ENCODE measurements at places on chromosomes 2 and 18. TPM values are rescaled to one million over a fixed set of nuclear protein-coding genes. Genes with fewer than 3 reads are reported as not detected.

STEAP3 gene
- 32.3 TPM for total RNA-seq

CABYR gene
- not detected for total RNA-seq

CGREF1 gene
- 4.0 TPM for total RNA-seq

PAX8 gene
- total RNA-seq, result 4.4 TPM

CPO gene
- total RNA-seq, result 0.32 TPM

GRCh38 chr2:19971691-19972090 is 18.2 kb downstream of the WDR35 start:
- no peaks in the 10 kb centered on the region for H3K4me1 ChIP-seq
- no peak overlapping the region for H3K27ac ChIP-seq
- no peak overlapping the region for H3K4me3 ChIP-seq
- no peaks in the 10 kb centered on the region for H3K27me3 ChIP-seq
- H3K36me3 ChIP-seq, result peaks cover 5% of the 10 kb centered on the region
- DNase-seq, result no peak

- H3K4me1 ChIP-seq, result no peaks in the 10 kb centered on the region
- no peak for DNase-seq
- no peak overlapping the region for H3K27ac ChIP-seq
- H3K4me3 ChIP-seq, result no peak overlapping the region
Measured at GRCh38 chr18:13026583-13027270, 35.6 kb downstream of the CEP192 start.

- no peak overlapping the region for H3K4me3 ChIP-seq
- no peaks in the 10 kb centered on the region for H3K36me3 ChIP-seq
- peaks cover 33% of the 10 kb centered on the region for H3K27me3 ChIP-seq
- no peaks in the 10 kb centered on the region for H3K4me1 ChIP-seq
- DNase-seq, result no peak
Measured at GRCh38 chr2:21034972-21035279, 8.9 kb downstream of the APOB start.

DNA sequence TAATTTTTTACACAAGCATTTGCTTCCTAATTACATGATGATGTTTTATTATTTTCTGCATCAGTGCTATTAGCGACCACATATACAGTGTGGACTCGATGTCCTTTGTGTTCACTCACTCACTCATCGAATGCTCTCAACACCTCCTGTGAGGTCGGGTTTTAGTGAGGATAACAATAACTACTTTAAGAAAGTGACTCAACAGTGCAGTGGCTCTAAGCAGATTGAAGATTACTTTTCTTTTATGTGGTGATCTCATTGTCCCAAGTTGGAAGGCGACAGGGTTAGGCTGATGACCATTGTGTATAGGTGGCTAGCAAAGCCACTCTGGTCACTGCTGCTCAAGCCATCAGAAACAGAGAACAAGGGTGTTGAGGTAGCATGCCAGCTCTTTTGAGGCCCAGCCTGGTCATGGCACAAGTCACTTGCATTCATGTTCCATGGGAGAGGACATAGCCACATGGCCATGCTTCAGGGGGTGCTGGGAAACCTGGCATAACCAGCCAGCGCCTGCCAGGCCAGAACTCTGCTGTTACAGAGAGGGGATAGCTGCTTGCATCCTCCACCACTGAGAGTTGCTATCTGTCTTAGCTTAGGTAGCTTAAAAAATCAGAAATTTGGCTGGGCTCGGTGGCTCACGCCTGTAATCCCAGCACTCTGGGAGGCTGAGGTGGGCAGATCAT is 60.4 kb downstream of the PDCL3 start:
- H3K4me1 ChIP-seq, result no peaks in the 10 kb centered on the region
- H3K27ac ChIP-seq, result no peak overlapping the region
- H3K36me3 ChIP-seq, result no peaks in the 10 kb centered on the region
- no peak overlapping the region for H3K4me3 ChIP-seq
- no peaks in the 10 kb centered on the region for H3K27me3 ChIP-seq
- DNase-seq, result no peak

DNA sequence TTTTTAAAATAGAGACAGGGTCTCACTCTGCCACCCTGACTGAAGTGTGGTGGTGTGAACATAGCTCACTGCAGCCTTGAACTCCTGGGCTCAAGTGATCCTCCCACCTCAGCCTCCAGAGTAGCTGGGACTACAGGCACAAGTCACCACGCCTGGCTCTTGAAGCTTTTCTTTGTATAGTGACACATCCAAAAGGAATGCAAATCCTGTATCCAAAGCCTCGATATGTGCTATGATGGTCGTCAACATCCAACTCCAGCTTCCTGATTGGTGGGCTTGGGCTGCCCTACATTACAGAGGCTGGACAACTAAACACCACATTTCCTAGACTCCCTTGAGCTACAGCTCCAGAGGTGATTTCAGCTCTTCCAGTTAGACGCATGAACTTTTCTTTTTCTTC is 101.7 kb upstream of the PGAP1 start:
- no peak overlapping the region for H3K4me3 ChIP-seq
- peaks cover 8% of the 10 kb centered on the region for H3K4me1 ChIP-seq
- no peak overlapping the region for H3K27ac ChIP-seq
- no peaks in the 10 kb centered on the region for H3K36me3 ChIP-seq
- H3K27me3 ChIP-seq, result no peaks in the 10 kb centered on the region

DNA sequence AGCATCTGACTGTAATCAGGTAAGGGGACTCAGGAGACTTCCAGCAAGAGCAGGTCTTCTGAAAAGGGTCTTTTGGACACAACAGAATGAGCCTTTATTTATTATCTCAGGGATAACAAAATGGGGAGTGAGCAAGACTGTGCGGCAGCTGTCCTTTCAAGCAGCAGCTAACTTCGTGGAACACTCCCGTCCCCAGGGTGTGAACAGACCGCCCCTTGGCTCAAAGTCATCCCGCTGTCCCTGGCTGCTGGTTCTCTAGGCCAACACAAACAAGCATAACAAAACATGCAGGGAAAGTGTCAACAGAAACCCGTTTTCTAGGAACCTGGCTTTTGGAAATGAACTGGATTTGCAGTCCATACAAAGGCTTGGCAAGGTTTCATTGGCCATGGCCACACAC is 787.9 kb upstream of the FANCL start:
- DNase-seq, result no peak
- peaks cover 9% of the 10 kb centered on the region for H3K27me3 ChIP-seq
- no peaks in the 10 kb centered on the region for H3K36me3 ChIP-seq
- H3K4me3 ChIP-seq, result no peak overlapping the region
- H3K4me1 ChIP-seq, result no peaks in the 10 kb centered on the region

GRCh38 chr2:173076581-173077345 is 1.1 kb downstream of the MAP3K20 start:
- H3K27me3 ChIP-seq, result no peaks in the 10 kb centered on the region
- peak overlapping the region; percentile 79 for H3K27ac ChIP-seq
- H3K4me1 ChIP-seq, result peaks cover 29% of the 10 kb centered on the region
- peak overlapping the region; percentile 77 for H3K4me3 ChIP-seq

DNA sequence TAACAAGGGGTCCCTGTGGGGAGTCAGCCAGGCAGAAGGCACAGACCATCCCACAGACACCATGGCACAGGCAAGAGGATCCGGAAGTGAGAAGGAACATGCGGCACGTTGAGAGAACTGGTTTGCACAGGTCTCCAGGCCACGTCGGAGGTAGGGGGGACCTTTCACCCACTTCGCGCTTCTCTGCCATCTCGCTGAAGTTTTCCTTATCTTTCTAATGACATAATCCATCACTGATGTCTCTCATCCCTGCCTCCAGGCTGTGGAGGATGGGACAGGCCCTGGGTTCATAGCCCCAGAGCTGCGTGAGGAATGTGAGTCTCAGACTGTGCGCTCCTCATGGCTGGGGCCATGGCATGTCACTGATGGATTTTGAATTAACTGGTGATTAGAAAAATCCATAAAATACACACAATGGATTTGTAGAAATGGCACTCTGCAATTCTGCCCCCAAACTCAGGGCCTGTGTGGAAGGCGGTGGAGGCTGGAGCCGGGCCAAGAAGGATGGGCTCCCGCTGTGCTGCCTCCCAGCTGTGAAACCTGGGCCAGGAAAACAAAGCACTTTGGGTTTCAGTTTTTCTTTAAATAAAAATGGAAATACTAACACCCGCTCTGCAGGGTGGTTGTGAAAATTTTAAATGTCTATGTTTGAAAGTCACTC is 113.3 kb upstream of the ALKAL2 start:
- H3K27me3 ChIP-seq, result 0 out of 2 replicates have a peak, but pooled peaks cover 6% of the 10 kb centered on the region
- H3K36me3 ChIP-seq, result no peaks in the 10 kb centered on the region
- H3K4me1 ChIP-seq, result no peaks in the 10 kb centered on the region
- H3K27ac ChIP-seq, result no peak overlapping the region
- DNase-seq, result no peak

- no peak for DNase-seq
- no peak overlapping the region for H3K4me3 ChIP-seq
- no peak overlapping the region for H3K27ac ChIP-seq
- no peaks in the 10 kb centered on the region for H3K36me3 ChIP-seq
- H3K4me1 ChIP-seq, result 0 out of 2 replicates have a peak, but pooled peaks cover under 1% of the 10 kb centered on the region
Measured at GRCh38 chr18:8901019-8901418, 195.7 kb downstream of the MTCL1 start.

GRCh38 chr18:54946149-54946581 is 13.1 kb downstream of the CCDC68 start:
- peak overlapping the region; percentile 61 for H3K4me3 ChIP-seq
- DNase-seq, result peak; percentile 26
- no peaks in the 10 kb centered on the region for H3K36me3 ChIP-seq
- H3K4me1 ChIP-seq, result peaks cover 21% of the 10 kb centered on the region
- H3K27ac ChIP-seq, result no peak overlapping the region

DNA sequence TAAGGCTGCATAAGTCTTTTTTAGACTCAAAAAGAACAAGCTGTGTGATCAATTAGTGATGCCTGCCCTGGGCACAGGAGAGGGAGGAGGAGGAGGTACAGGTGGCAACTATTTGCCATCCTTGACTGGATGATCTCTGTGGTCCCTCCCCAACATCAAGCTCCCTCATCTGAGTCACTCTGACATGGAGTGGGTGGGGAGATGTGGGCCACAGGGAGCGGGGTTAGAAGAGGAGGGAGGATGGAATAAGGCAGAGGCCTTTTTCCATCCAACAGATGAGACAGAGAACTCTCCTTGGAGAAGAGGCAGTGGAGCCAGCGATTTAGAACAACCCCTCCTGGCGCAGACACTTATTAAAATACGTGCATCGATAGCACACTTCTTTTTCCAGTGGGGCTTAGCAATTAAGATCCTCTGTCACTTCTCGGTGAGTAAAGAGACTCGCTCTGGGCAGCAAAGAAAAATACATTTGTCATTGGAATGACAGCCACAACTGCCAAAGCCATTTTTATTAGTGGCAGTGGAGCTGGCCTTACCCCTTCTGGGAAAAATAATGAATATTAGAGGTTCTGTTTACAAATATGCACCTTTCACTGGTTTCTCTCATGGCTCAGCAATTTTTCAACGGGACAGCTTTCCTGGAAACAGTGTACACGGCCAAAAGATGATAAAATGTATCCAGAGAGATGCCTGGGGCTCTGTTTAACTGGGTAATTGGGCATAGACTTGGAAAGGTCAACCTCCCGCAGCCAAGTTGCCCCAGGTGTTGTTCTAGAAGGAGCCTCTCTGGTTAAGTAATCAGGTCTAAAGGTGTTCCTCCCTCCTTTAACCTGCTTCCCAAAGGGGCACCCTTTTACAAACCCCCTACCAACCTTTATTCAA is 238.4 kb upstream of the CXCR4 start:
- no peaks in the 10 kb centered on the region for H3K27me3 ChIP-seq
- no peaks in the 10 kb centered on the region for H3K36me3 ChIP-seq
- DNase-seq, result no peak
- H3K4me1 ChIP-seq, result no peaks in the 10 kb centered on the region
- H3K27ac ChIP-seq, result no peak overlapping the region
- H3K4me3 ChIP-seq, result no peak overlapping the region

DNA sequence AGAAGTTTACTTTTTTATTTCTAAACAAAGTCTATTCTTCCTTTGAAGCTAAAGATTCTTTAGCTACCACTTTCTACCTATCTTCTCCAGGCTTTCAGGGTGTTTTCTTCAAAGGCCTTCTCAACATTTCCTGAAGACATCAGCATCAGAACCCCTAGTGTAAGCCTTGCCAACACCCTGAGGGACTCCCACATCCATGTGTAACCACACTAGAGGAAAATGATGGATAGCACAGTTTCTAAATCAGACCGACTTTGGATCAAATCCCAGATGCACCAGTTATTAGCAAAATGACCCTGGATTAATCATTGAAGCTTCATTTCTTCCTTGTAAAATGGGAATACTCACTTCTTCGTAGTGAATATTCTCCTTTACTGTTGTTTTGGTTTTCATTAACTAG is 4.7 kb upstream of the TTN start:
- H3K36me3 ChIP-seq, result no peaks in the 10 kb centered on the region
- H3K27me3 ChIP-seq, result no peaks in the 10 kb centered on the region
- no peak for DNase-seq
- no peaks in the 10 kb centered on the region for H3K4me1 ChIP-seq
- no peak overlapping the region for H3K4me3 ChIP-seq
- H3K27ac ChIP-seq, result no peak overlapping the region

GRCh38 chr18:10038268-10038667 is 124.5 kb downstream of the VAPA start:
- no peak overlapping the region for H3K4me3 ChIP-seq
- no peaks in the 10 kb centered on the region for H3K27me3 ChIP-seq
- no peak overlapping the region for H3K27ac ChIP-seq
- no peaks in the 10 kb centered on the region for H3K36me3 ChIP-seq
- H3K4me1 ChIP-seq, result peaks cover 9% of the 10 kb centered on the region
- no peak for DNase-seq

DNA sequence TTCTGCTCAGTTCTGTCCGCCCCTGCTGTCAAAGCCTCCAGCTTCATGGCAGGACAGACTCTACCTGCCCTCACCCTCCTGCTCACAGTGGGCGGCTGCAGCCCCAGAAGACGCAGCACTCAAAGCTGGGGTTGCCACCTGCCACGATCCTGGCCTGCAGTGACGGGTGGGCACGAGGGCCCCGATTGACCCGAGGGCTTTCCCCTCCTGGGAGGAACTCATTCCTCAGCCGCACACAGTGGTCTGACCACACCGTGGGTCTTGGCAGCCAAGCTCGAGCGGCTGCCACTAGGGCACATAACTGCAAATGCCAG is 47.1 kb downstream of the HS6ST1 start:
- H3K27ac ChIP-seq, result no peak overlapping the region
- peaks cover 3% of the 10 kb centered on the region for H3K36me3 ChIP-seq
- no peaks in the 10 kb centered on the region for H3K27me3 ChIP-seq
- no peaks in the 10 kb centered on the region for H3K4me1 ChIP-seq

GRCh38 chr2:213247566-213247965 is 36.7 kb upstream of the SPAG16 start:
- no peaks in the 10 kb centered on the region for H3K27me3 ChIP-seq
- DNase-seq, result no peak
- no peaks in the 10 kb centered on the region for H3K36me3 ChIP-seq
- H3K27ac ChIP-seq, result no peak overlapping the region
- no peak overlapping the region for H3K4me3 ChIP-seq
- H3K4me1 ChIP-seq, result no peaks in the 10 kb centered on the region

- H3K27ac ChIP-seq, result no peak overlapping the region
- no peak overlapping the region for H3K4me3 ChIP-seq
- DNase-seq, result no peak
- no peaks in the 10 kb centered on the region for H3K36me3 ChIP-seq
- H3K4me1 ChIP-seq, result no peaks in the 10 kb centered on the region
- no peaks in the 10 kb centered on the region for H3K27me3 ChIP-seq
Measured at GRCh38 chr2:180952082-180952481, 28.3 kb upstream of the UBE2E3 start.

GRCh38 chr2:10346929-10347561 is 44.3 kb downstream of the HPCAL1 start:
- H3K27me3 ChIP-seq, result no peaks in the 10 kb centered on the region
- H3K4me3 ChIP-seq, result no peak overlapping the region
- H3K4me1 ChIP-seq, result peaks cover 18% of the 10 kb centered on the region
- H3K27ac ChIP-seq, result no peak overlapping the region
- H3K36me3 ChIP-seq, result no peaks in the 10 kb centered on the region

- H3K27ac ChIP-seq, result no peak overlapping the region
- no peaks in the 10 kb centered on the region for H3K36me3 ChIP-seq
- DNase-seq, result no peak
- H3K4me3 ChIP-seq, result no peak overlapping the region
Measured at GRCh38 chr18:55038162-55038561, 78.9 kb upstream of the CCDC68 start.
